ENCODE measurements at places on chromosomes 7 and 10.

DNA sequence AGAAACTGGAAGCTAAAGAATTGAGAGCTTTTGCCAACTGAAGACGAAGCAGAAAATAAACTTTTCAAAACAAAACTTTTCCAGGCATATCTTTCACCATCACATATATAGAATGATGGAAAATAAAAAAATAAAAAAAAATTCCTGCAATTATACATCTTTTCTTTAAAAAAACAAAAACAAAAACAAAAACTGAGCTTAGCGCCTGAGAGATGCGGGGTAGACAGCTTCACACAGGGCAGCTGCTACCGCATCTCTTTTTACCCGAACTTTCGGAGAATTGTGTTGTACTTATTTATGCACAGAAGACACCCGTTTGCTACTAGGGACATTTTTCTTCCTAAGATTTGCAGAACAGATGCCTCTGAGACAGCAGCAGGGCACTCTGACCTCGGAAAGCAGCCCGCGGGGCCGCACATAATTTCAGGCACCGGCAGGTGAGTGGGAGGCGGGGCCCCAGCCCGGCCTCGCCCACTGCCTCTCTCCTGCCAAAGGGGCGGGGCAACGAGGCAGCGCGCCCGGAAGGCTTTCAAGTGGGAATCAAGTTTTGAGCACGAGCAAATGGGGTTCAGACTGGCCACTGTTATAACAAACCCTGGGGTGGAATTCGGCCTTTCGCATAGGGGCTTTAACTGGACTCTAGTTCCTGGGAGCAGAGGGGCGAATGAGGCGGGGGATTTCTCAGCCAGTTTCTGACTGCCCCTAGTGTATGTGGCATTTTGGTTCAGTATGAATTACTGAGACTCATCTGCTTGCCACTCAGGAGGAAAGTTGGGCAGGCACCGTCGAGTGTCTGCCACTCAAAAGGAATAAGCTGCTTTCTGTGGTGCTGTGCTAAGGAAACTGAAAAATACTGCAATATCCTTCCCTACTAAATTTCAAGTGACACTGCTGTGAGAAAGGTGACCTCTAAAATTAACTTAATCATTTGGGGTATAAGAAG is 18.5 kb upstream of the FAM133B start:
- no peak for DNase-seq

DNA sequence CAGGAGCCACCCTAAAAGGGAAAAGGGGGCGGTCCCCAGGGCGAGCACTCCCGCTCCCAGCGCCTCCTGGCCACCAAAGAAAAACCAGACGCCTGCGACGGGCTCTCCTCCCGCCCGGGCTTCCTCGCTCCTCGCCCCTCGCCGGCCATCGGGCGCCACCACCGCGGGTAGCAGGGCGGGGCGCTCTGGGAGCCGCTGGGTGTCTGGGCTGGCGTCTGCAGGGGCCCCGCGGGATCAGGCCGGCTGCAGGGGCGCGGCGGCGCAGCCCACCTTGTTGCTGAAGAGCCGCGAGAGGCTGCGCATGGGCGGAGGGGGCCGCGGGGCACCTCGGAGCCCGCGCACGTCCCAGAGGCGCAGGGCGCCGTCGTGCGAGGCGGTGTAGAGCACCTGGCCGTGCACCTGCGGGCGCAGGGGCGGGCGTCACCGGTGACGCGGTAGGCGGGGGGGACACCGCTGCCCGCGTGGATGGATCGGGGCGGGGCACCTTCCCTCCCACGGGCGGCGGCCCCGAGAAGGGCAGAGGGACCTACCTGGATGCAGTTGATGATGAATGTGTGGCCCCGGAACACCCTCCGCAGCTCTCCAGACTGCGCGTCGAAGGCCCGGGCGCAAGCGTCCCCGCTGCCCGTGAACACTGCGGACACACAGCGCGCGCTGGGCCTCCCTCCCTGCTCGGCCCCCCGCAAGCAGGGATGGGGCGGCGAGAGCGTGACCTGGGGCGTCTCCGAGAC is 28.3 kb downstream of the WDR86 start:
- DNase-seq, result peak; percentile 33

- no peak for DNase-seq
Measured at GRCh38 chr10:109696981-109697775, 226.1 kb downstream of the XPNPEP1 start.

GRCh38 chr7:114415064-114415989 is 712 bp downstream of the FOXP2 start:
- DNase-seq, result no peak

DNA sequence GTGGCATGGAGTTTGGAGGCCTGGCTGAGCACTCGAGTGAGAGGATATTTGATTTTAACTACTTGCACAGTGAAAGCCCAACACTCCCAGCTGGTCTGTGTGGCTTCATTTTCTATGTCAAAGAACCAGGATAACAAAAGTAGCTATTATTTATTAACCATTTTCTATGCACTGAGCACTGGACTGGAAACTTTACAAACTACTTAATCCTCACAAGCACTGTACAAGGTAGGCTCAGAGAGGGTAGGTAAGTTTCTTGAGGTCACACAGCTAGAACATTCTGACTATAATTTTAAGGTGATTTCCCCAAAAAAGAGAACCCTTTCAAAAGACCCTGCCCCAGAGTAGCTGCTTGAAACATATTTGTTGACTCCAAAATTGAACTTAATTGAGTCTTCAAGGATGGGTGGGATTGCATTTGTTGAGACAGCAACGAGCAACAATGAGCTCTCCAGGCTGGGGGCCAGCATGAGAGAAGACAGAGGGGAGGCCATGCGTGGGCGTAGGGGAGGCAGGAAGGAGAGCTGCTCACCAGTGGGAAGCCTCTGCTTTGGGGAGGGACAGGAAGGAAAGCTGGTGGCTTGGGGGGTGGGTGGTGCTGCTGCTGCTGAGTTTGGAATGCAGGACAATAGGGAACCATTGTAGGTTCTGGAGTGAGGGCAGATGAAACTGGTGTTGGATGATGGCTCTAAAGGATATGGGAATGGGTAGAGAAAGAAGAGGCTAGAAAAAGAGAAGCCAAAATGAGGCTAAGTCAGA is 31.5 kb downstream of the FAM241B start:
- DNase-seq, result no peak

- DNase-seq, result no peak
Measured at GRCh38 chr7:155435110-155435509, 22.8 kb upstream of the EN2 start.

GRCh38 chr7:159067576-159068487 is 76.8 kb downstream of the VIPR2 start:
- no peak for DNase-seq

GRCh38 chr7:98165827-98166667 is 45.2 kb upstream of the BHLHA15 start:
- DNase-seq, result peak; percentile 7

DNA sequence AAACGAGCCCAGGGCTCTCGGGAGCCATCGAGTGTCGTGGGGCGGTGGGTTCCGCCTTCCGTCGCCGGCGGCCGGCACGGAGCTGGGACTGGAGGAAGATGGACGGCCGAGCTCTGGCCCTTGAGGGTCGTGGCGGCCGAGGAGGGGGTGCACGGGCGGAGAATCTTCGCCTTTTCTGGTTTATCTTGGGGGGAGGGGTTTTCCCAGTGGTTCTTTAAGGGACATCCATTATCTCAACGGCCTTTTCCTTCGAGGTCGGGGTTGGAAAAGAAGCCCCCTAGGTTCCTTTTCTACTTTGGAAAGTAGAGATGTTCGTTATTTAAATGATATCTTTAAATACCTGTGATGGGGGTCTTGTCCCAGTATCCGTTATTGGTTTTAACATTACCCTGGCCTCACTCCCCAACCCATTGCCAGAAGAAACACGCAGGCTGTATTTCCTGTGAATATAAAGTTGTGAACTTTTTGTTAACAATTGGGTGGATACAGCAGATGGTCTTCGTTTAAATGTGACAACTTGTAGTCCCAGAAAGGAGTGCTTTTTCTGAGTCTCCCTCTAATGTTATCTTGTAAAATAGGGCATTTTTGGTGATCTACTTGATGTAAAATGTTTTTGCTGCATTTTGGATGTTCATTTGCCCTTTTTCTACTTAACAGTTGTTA is 765 bp downstream of the CCAR1 start:
- DNase-seq, result no peak

GRCh38 chr7:135712796-135713195 is 15.2 kb downstream of the SLC13A4 start:
- no peak for DNase-seq

DNA sequence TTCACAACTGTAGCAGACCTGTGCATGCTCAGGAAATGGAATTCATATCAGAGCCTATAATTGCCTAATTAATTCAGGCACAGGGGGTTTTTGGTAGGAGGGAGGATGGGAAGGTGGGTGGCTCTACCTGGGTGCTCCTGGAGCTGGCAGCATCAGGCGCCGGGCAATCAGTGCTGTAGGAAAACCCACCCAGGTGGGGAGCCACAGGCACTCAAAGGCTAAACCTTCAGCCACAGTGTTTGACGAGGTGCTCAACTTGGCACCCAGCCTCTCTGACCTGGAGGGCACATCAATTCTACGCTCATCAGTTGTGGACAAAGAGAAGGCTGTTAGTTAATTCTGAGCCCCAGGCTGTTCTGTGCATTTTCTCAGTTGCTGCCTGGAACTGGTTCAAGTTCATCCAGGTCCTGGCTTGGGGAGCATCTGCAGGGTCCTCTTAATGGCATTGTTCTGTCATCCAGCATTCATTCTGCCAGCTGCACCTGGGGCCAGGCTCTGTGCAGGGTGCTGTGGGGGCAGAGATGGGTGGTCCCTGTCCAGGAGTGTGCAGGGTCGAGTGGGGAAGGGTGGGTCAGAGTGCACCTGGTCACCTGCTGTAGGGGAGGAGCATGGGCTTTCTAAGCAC is 54.1 kb upstream of the NPTX2 start:
- DNase-seq, result no peak

GRCh38 chr7:29457141-29457561 is 106.5 kb upstream of the PRR15 start:
- no peak for DNase-seq

DNA sequence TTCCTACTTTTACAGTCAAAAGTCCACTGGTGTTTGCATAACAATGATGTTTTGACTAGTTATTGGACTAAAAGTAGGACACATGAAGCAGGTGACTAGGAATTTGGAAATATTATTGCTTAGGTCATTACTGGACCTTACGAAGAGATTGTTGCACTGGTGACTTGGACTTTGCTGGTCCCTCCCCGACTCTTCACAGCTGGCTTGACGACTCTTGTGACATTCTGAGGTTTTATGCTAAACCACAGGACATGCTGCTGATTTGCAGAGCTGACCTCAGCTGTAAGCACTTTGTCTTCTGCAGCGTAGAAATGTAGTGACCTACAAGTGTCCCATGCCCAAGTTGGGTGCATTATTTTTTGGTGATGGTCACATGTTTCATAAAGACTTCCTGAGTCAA is 21.9 kb downstream of the PCBD1 start:
- DNase-seq, result no peak

GRCh38 chr10:92834331-92834730 is 14.0 kb upstream of the EXOC6 start:
- DNase-seq, result no peak

DNA sequence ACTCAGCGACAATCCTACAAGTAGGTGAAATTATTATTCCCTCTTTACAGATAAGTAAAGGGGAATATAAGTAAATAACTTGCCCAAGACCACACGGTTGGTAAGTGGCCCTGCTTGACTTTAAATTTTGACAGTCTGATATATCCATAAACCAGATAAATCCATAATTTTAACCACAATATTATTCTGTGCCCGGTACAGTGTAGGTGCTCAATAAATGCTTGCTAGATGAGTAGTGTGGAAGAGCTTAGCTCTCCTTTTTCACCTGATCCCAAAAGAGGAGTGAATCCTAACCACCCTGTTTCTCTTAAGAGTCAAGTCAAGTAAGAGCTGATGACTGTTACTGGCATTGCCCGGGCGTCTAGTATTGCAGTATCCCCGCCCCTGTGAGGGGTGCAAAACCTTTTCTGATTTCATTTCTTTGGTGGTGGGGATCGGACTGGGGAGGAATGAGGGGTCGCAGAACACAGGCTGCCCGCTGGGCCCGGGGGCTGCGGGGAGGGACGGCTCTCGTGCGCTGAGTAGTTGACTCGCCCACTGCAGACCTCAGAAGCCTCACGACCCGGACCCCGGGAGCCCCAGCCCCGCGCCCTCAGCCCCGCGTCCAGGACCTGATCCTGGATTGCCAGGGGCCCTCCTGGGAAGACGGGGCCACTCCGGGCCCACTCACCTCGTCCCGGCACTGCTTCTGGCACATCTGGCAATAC is 490 bp downstream of the KIN start:
- no peak for DNase-seq

DNA sequence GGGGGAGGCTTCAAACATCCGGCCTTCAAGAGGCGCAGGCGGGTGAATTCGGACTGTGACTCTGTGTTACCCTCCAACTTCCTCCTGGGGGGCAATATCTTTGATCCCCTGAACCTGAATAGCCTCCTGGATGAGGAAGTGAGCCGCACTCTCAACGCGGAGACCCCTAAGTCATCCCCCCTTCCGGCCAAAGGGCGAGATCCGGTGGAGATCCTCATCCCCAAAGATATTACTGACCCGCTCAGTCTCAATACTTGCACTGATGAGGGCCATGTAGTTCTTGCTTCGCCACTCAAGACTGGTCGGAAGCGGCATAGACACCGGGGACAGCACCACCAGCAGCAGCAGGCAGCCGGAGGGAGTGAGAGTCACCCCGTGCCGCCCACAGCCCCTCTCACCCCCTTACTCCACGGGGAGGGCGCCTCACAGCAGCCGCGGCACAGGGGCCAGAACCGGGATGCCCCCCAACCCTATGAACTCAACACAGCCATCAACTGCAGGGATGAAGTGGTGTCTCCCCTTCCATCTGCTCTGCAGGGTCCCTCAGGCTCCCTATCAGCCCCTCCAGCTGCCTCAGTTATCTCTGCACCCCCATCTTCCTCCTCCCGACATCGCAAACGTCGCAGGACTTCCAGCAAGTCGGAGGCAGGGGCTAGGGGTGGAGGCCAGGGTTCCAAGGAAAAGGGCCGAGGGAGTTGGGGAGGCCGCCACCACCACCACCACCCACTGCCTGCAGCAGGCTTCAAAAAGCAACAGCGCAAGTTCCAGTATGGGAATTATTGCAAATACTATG is 1.1 kb downstream of the MEPCE start:
- DNase-seq, result no peak

GRCh38 chr10:129742742-129743550 is 221.1 kb downstream of the EBF3 start:
- DNase-seq, result no peak

DNA sequence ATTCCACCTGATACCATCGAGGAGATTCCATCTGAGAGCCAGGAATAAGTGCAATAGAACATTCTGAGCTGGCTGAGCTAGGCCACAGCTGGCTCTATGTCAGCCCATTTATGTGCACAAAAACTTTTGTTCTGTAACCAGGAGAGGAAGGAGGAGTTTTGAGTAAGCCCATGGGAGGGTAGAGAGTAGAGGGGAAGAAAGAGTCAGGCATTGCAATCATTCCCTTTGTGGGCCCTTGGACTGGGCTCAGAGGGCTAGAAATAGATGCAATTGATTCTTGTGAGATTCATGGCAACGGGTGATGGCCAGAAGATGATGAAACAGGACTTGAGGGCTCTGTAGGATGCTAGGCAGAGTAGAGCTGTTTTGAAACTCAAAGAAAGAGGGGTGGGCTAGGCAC is 104.6 kb upstream of the KIF5B start:
- no peak for DNase-seq

DNA sequence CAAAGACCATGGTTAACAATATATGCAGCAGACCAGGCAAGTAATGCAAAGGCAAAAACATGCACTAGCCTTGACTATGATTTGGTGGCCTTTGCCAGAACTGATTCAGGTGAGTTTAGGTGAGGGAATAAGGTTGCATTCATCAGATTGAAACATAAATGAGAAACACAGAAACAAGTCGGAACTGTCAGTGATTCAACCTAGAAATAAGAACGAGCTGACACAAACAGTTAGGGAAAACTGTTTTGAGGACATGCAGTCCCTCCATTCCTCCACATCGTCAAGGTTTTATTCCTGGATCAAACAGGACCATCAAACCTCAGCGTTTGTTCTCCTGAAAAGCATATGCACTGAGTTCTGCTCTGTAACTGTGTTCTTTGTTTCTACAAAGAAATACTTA is 1.8 kb downstream of the ZNF248 start:
- no peak for DNase-seq
